Activated CD4-positive, alpha-beta T cell treated with anti-CD3 and anti-CD28 coated beads, Interleukin-2, amount 50 U/mL, for 24 hours (primary cell): ENCODE measurements at places on chromosomes 5 and 9.

GRCh38 chr9:128222880-128223670 lies 19.9 kb downstream of the DNM1 start:
- no peak for DNase-seq

GRCh38 chr9:98326459-98327248 lies 71.2 kb upstream of the TBC1D2 start:
- no peak for DNase-seq

DNA sequence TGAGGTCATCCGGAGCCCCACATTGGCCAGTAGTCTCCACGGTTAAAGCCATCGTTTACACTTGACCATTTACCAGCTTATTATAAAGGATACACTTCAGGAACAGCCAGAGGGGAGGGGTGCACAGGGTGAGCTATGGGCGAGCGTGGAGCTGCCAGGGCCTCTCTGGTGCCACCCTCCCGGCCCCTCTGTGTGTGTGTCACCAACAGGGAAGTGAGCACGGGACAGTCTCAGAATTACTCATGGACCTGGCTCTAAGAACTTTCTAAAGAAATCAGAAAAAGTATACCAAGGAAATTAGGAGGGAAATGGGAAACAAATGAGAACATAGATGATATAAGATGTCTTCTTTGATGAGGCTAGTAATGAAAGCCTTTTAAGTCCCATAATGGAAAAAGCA lies 13.5 kb downstream of the WDR5 start:
- no peak for DNase-seq

DNA sequence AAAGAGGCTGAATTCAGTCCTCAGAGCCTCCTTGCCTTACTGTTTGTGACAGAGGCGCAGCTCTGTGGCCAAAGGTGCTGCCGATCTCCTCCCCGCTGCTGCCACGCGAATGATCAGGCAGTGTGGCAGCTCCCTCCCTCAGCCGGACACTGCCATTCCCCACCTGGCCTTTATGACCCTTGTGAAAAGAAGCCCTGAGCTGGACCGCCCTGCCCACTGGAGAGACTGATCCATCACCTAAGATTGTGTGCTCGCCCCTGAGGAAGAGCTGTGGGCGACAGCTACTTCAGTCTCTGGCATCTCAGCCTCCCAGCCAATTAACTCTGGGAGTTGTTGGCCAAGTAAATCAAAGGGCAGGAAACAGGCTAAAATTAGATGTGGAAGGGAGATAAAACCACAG lies 90.9 kb downstream of the CARTPT start:
- no peak for DNase-seq

- DNase-seq = no peak
Observed at GRCh38 chr5:80837679-80838078, 122.5 kb upstream of the RASGRF2 start.
